ENCODE measurements at places on chromosomes 5 and 9.

DNA sequence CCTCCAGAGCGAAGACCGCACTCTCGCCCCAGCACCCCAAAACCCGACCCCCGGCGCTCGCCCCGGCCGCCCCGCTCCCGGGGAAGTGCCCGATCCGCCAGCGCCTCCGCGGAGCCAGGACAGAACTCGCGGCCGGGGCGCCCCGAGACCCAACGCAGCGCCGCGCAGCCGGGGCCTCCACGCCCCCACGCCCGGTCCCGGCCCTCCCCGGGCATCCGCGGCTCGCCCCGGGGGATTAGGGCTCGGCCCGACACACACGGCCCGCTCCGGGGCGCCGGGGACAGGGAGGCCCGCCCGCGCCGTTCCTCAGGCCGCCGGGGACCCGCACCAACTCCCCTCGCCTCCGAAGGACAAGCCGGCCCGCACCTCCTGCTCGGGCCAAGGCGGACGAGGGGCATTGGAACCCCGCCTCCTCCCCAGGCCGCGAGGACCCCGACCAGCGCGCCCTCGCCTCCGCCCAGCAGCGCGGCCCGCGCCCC, 544 bp downstream of the FNBP1 start:
- DNase-seq, result peak; percentile 32

DNA sequence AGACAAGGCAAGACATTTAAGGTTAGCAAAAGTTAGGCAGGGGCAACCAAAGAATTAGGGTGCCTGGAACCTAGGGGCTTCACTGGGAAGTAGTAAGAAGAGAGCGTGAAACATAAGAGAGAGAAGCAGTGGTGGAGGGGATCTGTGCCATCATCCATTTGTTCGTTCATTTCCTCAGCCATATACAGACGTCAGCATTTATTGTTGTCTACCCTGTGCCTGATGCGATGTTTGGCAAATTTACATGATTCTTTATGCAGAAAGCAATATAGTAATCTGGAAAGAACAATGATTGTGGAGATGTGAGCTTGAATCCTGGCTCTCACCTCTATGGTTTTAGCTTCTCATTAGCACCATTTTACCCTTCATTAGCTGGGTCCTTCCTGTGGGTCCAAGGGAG, 477.5 kb upstream of the MPDZ start:
- DNase-seq, result no peak

DNA sequence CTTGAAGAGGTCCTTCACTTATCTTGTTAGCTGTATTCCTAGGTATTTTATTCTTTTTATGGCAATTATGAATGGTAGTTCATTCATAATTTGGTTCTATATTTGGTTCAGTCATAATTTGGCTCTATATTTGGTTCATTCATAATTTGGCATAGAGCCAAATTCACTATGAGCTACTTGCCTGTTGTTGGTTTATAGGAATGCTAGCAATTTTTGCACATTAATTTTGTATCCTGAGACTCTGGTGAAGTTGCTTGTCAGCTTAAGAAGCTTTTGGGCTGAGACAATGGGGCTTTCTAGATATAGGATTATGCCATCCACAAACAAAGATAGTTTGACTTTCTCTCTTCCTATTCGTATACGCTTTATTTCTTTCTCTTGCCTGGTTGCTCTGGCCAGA, 142.2 kb downstream of the PLCXD3 start:
- no peak for DNase-seq

- DNase-seq, result no peak
These were observed 37.5 kb upstream of the PPP1R26 start for GRCh38 chr9:135442075-135442474.

DNA sequence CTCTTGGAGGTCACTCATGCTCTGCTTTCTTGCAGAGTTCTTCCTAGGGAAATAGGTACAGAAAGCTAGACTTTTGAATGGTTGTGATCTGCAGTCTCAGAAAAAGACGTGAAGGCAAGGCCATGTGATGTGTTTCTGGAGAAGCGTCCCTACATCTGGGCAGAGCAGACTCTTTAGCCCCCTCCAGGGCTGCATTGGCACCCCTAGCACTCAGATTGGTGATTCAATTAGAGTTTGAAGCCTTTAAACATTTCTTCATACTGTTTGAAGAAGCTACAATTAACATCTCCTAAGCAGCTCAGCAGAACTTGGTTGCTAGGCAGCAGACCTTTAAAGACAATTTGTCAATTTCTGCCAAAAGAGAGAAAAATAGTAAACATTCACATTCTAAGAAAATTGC, 21.6 kb downstream of the JADE2 start:
- no peak for DNase-seq

- DNase-seq, result no peak
These were observed 29.3 kb upstream of the UBE2QL1 start for GRCh38 chr5:6419340-6419852.

GRCh38 chr5:95392593-95393182, 1.5 kb downstream of the FAM81B start:
- no peak for DNase-seq

- DNase-seq, result no peak
These were observed 96.6 kb downstream of the DAB2IP start for GRCh38 chr9:121748074-121748473.

DNA sequence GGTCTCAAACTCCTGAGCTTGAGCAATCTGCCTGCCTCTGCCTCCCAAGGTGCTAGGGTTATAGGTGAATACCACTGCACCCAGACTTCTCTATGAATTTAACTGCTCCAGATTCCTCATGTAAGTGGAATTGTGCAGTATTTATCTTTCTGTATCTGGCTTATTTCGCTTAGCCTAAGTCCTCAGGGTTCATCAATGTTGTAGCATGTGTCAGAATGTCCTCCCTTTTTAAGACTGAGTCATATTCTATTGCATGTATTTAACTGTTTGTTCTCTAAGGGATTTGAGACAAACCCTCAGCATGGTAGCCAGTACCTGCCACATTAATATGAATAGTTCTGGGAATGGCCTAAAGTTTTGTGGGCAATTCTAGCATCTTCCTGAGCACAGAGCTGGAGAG, 53.9 kb upstream of the TUT7 start:
- no peak for DNase-seq

- no peak for DNase-seq
These were observed 97.2 kb downstream of the NFIB start for GRCh38 chr9:14216612-14217194.

DNA sequence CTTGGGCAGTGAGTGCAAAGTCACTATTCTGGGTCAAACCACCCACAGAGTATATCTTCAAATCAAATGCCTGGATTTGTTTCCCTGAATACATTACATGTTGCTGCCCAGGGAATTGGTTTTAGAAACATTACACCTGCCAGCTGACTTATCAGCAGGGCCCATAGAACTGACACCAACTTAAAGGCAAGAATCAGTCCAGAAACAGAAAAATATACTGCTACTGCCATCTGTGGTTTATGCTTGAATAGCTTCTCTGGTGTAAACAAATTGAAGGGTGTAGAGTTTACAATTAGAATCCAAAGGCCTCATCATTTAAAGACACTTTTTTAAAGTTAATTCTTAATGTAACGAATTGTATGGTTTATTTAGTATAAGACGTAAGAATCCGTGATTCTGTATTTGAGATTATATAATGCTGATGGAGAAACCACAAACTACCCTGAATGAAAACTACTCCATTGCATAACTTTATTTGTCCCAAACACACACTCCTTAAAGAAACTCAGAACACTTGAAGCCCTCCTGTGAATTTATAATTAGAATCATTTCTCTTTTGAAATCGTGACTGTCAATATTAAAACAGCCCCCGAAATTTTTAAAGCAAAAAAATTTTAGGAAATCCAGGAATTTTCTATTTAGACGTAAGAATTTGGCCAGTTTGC, 6.2 kb downstream of the NR6A1 start:
- no peak for DNase-seq

DNA sequence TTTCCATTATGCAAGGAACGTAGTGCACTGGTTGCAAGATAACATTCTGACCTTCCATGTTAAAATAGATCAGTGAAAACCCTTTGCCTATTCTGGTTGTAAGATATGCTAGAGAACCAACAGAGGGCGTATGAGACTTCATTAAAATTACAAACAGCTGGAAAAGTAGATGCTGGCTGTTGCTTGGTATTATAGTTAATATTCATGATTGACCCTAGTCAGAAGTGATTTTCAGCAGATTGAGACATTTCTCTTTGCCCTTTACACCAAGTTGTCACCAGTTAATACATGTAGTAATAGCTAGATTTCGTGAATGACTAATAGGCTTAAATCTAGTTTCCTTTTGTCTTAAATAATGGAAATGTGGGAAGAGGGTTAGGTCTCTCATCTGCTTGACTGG, 13.8 kb upstream of the FGF18 start:
- DNase-seq, result no peak

GRCh38 chr5:159549046-159549445, 218.8 kb upstream of the IL12B start:
- no peak for DNase-seq

DNA sequence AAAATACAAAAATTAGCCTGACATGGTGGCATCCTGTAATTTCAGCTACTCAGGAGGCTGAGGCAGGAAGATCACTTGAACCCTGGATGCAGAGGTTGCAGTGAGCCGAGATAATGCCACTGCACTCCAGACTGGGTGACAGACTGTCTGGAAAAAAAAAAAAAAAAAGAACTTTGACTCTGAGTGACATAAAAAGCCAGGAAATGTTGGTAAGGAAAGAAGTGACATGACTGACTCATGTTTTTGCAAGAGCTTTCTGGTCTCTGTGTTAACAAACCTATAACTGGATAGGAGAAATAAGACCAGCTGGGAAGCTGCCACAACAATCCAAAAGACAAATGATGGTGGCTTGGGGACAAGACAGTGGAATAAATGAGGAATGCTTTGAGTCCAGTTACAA, 272.1 kb downstream of the HINT1 start:
- no peak for DNase-seq

GRCh38 chr9:71806901-71807307, 38.6 kb upstream of the CEMIP2 start:
- peak; percentile 52 for DNase-seq

- no peak for DNase-seq
These were observed 779.9 kb upstream of the CDH6 start for GRCh38 chr5:30413540-30413939.

DNA sequence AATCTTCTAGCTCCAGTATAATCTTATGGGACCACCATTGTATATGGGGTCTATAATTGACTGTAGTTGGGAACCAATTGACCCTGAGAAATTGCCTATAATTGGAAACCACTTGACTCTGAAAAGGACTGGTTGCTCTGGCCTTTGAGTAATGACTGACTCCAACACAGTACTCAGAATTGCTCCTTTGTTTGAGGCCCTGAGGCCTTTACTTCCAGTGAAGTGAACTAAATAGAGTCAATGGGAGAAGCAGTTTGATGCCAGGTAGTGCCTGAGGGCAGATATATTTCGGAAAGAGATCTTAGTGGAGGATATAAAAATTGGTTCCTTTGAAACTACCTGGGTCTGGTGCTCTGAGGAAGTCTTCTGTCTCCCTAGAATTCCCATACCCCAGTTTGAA, 16.0 kb upstream of the TMEM171 start:
- DNase-seq, result no peak

DNA sequence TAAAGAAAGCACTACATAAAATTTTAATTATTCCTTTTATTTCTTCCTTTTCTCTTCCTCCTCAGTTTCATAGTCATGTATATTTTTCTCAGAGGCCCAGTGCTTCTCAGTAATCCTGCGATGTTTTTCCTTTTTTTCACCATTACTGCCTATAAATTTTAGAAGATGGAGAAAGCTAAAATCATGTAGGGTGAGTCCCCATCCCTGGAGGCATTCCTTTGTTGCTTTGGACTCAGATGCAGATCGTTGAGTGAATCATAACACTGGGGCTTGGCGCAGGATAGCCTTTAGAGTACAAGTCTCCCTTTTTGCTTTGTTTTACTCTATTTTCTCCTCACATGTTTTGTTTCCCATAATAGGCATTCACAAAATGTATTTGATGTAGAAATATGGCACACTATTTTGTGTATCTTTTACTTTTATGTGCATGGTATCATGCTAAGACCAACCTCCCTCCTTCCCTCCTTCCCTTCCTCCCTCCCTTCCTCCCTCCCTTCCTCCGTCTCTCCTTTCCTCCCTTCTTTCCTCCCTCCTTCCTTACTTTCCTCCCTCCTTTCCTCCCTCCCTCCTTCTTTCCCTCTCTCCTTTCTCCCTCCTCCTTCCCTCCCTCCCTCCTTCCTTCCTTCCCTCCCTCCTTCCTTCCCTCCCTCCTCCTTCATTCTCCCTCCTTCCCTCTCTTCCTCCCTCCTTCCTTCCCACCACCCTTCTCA, 72.4 kb downstream of the NUDT12 start:
- DNase-seq, result no peak

DNA sequence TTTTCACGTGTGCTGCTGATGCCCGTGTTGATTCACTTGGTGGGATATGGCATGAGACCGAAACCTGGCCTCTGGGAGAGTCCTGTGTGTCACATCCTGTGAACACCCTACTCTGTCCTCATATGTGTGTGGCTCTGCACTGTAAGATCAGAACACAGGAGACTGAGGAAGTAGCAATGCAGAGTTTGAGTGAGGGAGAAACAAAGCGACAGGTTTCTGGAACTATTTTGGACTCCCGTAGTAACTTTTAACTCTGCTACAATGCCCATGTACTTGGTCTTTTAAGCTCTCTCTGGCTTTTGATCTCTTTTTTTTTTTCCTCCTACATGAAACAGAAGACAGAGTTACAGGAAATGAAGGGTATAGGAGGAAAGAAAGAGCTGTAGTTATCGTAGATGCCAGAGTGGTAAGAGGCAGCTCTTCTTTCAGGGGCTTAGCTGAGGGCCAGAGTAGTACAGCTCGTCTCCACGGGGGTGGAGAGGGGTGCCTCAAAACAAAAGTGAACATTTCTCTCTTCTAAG, 26.6 kb downstream of the GRAMD2B start:
- DNase-seq, result peak; percentile 38

GRCh38 chr9:109448223-109448622, 49.9 kb downstream of the PTPN3 start:
- no peak for DNase-seq

- DNase-seq, result no peak
These were observed 245.8 kb downstream of the PJA2 start for GRCh38 chr5:109164001-109164400.

DNA sequence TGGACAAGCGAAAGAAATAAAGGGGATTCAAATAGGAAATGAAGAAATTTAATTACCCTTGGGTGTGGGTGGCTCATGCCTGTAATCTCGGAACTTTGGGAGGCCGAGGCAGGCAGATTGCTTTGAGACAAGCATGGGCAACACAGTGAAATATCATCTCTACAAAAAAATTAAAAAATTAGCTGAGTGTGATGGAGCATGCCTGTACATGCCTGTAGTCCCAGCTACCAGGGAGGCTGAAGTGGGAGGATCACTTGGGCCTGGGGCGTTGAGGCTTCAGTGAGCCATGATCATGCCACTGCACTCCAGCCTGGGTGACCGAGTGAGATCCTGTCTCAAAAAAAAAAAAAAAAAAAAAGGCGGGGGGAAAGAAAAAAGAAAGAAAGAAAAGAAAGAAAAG, 4.0 kb upstream of the RCL1 start:
- DNase-seq, result no peak

- DNase-seq, result no peak
These were observed 16.2 kb downstream of the MTX3 start for GRCh38 chr5:79974886-79975285.

DNA sequence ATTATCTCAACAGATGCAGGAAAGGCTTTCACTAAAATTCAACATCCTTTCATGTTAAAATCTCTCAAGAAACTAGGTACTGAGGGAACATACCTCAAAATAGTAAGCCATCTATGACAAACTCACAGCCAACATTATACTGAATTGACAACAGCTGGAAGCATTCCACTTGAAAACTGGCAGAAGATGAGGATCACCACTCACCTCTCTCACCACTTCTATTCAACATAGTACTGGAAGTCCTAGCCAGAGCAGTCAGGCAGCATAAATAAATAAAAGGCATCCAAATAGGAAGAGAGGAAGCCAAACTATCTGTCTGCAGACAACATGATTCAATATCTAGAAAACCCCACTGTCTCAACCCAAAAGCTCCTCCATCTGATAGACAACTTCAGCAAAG, 203.6 kb upstream of the GRAMD2B start:
- DNase-seq, result no peak

Data from activated CD4-positive, alpha-beta T cell treated with anti-CD3 and anti-CD28 coated beads, Interleukin-2, amount 50 U/mL, for 1 hour (primary cell).